ENCODE measurements at places on chromosomes 11 and 22.

- no peak for DNase-seq
Observed at GRCh38 chr11:71301046-71301857, 48.9 kb upstream of the SHANK2 start.

DNA sequence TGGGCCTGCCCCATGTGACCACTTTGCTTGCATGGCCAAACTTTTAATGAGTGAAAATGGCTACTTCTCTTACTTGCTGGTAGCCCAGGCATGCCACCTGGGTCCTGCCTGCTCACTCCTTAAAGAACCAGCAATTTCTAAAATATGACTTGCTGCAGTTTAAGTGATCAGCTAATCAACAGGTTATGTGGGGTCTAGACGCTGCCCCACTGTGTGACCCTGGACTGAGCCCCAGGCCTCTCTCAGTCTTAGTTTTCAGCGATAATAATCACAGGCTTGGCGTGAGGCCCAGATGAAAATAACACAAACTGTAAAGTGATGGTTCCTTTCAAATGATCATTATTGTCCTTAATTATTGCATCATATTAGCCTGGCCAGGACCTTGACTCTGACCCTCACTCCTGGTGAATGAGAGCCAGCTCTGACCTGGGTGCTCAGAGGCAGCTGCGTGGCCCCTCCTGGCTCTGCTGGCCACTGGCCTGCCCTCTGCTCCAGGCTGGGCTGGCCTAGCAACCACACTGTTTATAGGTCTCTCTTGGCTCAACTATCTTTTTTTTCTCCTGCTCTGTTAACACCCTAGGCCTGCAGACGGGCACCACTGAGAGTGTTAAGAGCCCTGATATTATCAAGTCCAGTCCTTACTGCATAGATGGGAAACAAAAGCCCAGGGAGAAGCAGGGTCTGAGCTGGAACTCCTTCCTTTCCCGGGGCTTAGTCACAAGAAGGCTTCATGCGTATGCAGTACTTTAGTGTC is 89.7 kb downstream of the RRM1 start:
- no peak for DNase-seq

DNA sequence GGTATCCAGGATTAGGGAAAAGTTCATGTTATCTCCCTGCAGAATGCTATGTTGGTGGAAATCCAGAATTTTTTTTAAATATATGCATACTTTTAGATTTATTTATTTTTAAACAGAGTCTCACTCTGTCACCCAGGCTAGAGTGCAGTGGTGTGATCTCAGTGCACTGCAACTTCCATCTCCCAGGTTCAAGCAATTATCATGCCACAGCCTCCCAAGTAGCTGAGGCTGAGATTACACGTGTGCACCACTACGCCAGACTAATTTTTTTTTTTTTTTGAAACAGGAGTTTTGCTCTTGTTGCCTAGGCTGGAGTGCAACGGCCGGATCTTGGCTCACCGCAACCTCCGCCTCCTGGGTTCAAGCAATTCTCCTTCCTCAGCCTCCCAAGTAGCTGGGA is 2.6 kb downstream of the PACSIN2 start:
- no peak for DNase-seq

- no peak for DNase-seq
Observed at GRCh38 chr11:2914455-2915195, 14.6 kb downstream of the PHLDA2 start.

- peak; percentile 44 for DNase-seq
Observed at GRCh38 chr11:61776561-61777075, 15.8 kb downstream of the TMEM258 start.

DNA sequence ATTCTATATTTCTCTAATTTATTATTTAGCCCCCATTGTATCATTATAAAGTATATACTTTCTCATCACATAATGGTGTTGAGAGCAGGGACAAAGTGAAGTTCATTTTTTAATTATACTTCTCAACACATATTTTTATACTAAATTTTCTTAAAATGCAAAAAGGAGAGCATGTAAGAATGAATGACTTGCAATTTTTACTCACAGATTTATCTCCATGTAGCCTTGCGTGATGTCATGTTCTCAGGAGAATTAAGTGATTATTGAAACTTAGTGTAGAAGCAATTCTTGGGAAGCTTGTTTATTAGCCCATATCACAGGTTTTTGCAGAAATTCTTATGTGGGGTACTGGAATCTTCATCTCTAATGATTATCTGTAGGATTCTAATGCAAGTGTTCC is 682 bp upstream of the OR5M11 start:
- DNase-seq: no peak

DNA sequence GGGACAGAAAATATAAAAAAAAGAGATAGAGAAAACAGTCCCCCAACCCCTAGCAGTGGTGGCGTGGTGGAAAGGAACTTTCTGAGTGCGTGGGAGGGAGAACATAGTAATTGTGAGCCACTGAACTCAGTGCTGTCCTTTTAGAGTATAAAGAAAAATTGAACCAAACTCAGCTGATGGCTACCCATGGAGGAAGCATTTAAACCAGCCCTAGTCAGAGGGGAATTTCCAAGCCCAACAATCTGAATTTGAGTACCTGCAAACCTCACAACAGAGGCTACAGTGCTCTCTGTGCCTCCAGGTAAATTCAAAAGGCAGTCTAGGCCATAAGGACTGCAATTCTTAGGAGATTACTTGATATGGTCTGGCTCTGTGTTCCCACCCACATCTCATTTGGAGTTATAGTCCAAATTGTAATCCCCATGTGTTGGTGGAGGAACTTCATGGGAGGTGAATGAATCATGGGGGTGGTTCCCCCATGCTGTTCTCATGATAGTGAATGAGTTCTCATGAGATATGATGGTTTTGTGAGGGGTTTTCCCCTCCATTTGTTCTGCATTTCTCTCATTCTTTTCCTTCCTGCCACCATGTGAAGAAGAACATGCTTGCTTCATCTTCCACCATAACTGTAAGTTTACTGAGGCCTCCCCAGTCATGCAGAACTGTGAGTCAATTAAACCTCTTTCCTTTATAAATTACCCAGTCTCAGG is 687.8 kb downstream of the FAM181B start:
- DNase-seq: no peak

- no peak for DNase-seq
Observed at GRCh38 chr11:31986201-31986889, 104.5 kb upstream of the RCN1 start.

DNA sequence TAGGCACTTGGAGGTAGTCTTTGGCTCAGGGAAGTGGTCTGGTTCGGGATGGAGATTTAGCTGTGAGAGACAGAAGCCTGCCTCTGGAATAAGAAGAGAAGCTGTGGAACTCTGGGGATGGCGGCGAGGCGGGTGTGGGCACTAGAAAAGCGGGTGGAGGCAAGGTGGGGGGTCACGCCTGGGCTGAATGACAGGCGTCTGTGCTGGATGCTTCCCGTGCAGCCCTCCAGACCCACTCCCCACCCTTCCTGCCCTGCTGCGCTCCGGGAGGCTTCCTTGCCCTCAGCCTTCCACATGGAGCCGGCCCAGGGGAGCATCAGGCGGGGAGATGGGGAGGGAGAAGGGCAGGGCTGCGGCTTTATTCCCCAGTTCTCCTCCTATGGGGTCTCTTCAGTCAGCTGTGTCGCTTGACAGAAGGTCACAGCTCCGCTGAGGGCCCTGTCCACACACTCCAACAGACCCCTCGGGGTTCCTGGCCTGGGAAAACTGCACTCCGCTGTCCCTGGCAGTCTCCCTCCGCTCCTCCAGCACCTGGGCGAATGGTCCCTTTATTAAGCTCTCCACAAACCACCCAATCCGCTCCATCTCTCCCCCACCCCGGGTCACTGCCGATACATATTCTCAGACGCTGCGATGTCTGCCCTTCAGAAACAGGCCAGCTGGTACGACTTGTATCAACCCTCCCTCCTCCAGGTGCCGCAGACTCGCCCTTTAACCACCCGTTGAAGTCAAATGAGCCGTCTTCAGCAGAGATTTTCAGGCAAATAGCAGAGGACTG is 6.2 kb downstream of the DNAJB13 start:
- DNase-seq: no peak

DNA sequence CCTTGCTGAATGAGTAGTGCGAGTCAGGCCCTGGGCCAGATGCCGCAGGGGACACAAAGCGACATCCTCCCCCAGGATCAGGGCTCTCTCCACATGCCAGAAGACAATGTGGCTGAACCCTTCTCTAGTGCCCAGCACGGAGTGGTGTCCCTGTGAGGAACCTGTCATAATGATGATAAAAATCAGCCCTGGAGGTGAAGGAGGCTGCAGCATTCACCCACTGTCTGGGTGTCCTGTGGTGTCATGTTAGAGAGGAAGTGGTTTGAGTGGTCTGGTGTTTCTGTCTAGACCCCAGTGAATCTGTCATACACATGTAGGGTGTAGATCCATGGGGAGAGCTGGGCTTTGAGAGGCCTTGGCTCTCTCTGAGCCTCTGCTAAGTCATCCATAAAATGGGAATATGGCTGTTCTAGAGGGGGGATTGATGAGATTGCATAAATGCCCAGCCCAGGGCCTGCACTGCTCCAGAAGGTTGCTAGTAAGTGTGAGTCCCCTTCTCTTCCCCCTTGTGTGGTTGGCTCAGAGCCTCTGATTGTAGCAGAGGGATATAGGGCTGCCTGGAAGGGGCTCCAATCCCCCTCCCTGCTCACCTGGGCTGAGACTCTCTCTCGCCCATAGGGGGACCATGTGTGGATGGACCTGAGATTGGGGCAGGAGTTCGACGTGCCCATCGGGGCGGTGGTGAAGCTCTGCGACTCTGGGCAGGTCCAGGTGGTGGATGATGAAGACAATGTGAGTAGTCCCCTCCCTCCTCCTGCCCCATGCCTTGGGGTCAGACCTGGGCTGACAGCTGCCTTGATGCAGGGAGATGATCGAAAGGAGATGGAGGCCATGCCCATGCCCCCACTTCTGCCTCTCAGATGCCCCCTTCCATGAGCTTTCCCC is 14.3 kb downstream of the MYO7A start:
- DNase-seq: no peak

DNA sequence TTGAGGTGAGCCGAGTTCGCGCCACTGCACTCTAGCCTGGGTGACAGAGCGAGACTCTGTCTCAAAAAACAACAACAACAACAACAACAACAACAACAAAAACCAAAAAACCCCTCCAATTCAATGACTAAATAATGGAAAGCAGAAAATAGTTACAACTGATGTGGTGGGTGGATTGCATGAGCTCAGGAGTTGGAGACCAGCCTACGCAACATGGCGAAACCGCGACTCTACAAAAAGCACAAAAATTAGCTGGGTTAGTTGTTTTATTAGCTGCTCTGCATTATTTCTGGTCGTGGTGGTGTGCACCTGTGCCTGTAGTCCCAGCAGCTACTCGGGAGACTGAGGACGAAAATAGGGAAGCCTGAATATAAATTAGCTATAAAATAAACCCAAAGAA is 2.6 kb upstream of the PATL1 start:
- DNase-seq: no peak

GRCh38 chr11:64339754-64340408 is at the start of gene CCDC88B:
Gene CCDC88B, plus strand, starts transcription at chr11:64340204. Its CDS starts 63 bp downstream, at chr11:64340267.
- DNase-seq: peak; percentile 64

- no peak for DNase-seq
Observed at GRCh38 chr11:94948070-94948617, 25.2 kb downstream of the CWC15 start.

DNA sequence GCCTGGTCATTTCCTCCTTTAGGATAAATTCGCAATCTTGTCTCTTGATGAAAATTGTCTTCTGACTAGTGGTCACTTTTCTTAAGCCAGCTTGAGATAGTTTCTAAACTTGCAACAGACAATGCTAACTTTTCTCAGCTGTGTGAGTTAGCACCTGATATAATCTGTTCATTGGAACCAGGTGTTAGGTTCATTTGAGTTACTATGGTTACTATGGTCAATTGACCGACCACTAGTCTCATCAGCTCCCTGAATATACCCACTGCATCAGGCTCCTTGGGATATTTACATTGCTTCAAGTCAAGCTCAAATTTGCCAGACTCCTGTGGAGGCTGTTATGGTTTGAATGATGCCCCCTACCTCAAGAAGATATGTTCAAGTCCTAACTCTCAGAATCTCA is 54.5 kb downstream of the SC5D start:
- no peak for DNase-seq

- DNase-seq: no peak
Observed at GRCh38 chr22:33025675-33026074, 32.5 kb downstream of the SYN3 start.

- DNase-seq: no peak
Observed at GRCh38 chr11:128824191-128825049, 42.7 kb downstream of the KCNJ1 start.

DNA sequence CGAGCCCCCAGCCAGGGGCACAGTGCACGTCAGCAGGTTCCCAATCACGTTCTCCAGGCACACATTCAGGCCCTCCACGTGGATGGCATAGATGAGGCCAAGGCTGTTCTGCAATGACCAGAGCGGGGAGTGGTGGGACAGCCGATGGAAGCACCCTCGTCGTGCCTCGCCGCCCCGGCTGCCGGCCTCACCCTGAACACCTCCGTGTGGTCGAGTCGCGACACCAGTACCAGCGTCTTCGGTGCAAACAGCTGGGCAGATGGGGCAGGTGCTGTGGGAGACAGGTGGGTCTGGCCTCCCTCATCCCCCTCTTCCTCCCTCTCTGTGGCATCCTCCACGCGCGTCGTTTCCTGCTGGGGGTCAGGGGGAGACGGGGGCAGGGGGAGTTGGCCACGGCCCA is 7.5 kb downstream of the SBF1 start:
- no peak for DNase-seq

DNA sequence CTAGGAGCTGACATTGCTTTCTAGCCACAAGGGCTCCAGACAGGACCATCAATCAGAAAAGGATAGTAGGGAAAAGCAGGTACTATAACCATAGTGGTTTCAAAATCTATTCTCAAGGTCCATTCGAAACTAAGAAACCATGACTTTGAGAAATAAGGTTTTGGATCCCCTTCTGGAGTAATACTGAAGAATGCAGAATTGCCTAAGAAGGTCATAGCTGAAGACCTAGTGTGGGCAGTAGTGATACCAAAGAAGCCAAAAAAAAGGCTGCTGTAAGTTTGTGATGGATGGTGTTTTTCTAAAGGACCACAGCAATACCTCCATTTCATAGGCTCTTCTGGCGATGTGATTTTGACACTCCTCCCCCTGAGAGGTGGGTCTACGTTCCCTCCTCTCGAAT is 163.1 kb downstream of the MAML2 start:
- no peak for DNase-seq

DNA sequence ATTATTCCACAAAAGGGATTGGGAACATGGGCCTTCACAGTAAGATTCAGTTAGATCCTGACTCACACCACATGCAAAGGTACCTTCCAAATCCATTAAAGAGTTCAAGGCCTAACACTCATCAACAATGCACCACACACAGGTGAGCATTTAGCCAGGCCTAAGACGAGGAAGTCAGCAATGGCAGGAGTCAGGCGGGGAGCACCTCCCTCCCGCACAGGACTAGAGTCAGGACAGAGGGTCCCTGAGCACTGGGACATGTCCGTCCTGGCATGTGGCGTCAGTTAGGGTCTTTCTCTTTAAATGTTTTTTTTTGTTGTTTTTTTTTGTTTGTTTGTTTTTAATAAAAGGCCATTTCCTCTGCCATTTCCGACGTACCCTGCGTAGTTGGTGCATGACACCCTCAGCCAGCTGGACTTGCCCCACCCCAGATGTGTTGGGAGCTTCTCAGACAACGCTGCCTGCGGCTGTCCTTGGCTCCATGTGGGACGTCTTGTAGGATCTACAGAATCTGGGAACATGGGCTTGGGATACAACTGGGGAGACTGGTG is 1458.6 kb downstream of the BRD1 start:
- no peak for DNase-seq
